Kidney capillary endothelial cell (primary cell): ENCODE measurements at places on chromosomes 3 and 15.
A peak's percentile ranks its signal among the peaks of the same experiment; 100 is the strongest.

GRCh38 chr3:118863731-118864322 is 170.8 kb downstream of the IGSF11 start:
- DNase-seq: no peak

GRCh38 chr3:97793420-97794019 is 28.3 kb upstream of the CRYBG3 start:
- DNase-seq: peak; percentile 52

GRCh38 chr3:27127879-27128278 is 241.3 kb downstream of the NEK10 start:
- DNase-seq: no peak

DNA sequence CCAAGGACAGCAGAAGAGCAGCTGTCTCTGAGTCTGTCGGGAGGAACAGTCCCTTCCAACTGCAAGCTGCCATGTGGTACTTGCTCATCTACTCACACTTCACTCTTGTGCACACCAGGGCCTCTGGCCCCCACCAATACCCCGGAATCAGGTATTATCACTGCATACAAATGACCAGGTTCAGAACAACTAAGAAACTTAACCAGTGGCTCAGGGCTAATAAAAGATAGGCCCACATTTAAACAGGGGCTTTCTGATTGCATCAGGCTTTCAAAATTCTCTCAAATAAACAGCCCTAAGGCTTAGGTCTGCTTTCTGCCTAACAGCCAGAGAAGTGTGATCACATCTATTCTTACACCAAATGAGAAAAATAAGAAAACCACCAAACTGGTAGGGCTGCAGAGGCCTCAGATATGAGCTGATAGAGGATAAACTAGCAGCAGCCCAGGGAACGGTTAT is 20.7 kb downstream of the CCDC12 start:
- DNase-seq: no peak

DNA sequence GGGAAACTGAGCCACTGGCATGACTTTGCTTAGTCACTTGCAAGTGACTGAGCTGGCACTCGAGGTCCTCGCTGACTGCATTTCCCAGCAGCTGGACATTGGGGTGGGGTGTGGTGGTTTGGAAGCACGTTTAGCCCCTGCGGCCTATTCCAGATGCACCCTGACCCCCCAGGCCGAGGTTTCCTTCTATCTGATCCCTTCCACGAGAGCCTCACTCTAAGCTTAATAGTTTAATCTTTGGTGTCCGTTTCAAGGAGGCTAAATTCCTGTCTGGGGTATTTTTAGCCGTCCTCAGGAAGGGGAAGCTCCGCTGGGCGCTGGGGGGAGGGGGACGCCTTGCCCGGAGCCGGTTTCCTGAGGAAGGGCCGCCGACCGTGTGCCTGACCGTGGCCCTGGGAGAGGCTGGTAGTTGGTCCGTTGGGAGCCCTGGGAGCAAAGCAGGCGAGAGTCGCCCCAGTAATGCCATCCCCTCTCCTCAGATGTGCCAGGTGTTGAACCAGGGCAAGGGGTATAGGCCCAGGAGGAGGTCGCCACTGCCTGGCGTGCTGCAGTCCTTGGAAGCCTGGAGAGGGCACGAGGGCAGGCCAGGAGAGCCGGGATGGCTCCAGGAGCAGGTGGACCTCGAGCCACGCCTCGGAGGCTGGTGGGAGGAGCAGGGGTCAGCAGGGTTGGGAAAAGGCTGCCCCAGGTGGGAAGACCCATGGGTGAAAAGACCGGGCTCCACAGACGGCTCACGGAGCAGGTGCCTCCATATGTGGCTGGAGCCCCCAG is 37.2 kb downstream of the IDH2 start:
- DNase-seq: peak; percentile 82

DNA sequence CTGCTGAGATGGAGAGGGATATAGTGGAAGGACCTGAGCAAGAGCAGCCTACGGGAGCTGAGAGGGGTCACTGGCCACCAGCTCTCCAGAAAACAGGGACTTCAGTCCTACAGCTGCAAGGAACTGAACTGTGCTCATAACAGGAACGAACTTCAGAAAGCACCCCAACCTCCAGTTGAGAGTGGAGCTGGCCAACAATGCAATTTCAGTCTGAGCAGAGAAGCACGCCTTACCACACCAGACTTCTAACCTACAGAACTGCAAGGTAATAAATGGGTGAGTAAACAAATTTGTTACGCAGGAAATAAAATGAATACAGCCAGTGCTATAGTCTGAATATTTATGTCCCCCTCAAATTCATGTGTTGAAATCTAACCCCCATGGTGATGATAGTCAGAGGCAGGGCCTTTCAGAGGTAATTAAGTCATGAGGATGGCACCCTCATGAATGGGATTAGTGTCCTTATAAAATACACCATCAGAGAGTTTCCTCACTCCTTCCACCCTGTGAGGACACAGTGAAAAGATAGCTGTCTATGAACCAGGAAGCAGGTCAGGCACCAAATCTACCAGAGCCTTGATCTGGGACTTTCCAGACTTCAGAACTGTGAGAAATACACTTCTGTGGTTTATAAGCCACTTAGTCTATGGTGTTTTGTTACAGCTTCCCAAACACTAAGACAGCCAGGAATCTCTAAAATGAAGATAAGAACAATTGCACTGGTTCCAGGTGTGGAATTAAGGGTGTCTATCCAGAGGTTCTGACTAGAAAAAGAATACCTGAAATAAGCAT is 58.6 kb downstream of the SYNM start:
- DNase-seq: no peak

- DNase-seq: peak; percentile 20
Measured at GRCh38 chr3:141278196-141279076, 46.8 kb downstream of the PXYLP1 start.

- DNase-seq: no peak
Measured at GRCh38 chr3:100183608-100184125, 69.4 kb upstream of the FILIP1L start.

DNA sequence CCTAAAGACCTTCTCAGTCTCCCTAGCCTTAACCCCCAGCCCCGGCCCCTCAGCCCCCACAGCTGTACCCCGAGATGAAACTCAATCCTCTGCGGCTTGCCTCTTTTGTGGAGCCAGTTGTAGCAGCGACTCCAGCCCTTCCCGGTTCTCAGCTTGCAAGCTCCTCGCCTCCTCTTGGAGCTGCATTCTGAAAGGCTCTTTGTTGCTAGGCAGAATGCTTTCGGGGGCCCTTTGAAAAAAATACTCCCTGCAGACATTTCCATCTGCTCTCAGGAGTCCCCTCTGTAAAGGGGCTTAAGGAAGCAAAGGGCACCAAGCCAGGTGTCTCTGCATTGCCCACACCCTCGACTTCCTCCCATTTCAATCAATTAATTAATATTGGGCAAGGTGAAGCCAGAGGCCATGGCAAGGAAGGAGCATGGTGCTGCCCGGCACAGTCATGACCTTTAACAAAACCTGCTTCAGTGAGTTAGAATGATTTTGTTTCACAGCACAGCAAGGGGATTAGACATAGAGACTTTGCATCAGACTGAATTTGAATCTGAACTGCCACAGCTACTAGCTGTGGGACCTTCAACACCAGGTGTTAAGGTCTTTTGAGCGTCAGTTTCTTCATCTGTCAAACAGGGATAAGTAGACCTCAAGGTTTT is 65.5 kb downstream of the SRGAP3 start:
- DNase-seq: no peak

DNA sequence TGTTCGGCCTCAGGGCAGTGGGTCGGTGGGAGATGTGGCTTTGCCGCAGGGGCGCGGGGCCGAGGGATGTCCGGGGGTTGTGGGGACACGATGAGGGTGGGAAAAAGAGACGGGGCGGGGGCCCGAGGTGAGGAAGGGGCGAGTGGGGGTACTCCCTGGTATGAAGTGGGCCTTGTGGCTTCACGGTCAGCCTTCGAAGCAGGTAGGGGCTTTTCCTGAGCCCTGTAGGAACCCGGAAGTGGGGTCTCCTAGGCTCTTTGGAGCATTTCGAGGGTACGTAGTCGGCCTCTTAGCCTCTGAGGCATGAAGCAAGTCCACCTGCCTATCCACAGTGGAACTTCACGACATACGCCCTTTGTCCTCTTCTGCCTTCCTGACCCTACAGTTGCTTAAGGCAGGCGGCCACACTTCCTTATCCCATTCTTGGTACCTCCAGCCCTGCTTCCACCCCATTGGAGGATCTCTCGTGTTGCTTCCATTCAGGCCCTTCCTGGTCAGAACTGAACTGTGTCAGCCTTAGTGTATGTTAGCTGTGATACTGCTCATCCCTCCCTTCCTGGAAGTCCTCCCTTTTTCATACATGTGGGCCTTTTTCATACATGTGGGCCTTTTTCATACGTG is 389 bp downstream of the ARPC4 start:
- DNase-seq: peak; percentile 40

DNA sequence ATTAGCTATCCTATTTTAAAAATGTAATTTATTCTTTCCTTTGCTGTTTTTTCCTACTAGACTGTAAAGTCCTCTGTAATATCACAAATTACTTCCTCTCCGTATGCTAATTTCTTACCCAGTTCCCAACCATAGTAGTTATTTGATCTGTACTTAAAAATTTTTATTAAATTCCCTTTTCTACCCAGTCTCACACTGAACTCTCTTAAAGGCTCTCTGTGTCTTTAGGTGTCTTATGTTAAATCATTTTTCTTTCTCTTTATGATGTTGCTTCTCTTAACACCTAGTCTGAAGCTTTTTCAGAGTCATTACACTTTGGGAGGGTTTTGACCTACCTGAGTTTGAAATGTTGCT is 378.6 kb downstream of the NSUN3 start:
- no peak for DNase-seq

DNA sequence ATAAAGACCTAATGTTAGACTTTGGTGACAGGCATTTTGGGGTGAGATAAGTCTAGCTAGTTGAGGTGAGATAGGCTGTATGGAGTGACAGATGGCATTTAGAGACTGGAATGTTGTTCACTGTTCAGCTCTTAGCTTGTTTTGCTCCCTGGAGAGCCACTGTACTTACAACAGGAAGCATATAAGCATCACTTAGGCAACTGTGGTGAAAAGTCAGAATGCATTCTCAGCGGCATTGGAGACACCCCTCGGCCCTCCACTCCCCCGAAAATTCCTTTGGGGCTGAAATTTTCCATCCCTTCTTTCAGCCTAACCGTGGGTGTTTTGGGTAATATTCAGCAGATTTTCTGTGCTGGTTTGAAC is 73.4 kb downstream of the SLCO3A1 start:
- DNase-seq: no peak

DNA sequence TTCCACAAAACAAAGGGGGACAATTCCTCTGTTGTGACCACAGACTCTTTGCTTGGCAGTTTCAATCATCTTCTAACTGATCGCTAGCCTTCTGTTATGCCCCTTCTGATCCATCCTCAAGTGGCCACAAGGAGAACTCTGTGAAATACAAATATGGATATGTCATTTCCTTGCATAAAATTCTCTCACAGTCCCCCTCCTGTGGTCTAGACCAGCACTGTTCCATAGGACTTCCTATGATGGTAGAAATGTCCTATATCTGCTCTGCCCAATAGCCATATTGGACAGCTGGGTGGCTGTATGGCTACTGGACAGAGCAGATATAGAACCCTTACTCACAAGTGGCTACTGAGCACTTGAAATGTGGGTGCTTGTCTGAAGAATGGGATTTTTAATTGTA is 25.9 kb upstream of the SNRK start:
- peak; percentile 28 for DNase-seq

GRCh38 chr3:63864008-63864964 is 619 bp downstream of the ATXN7 start:
- DNase-seq: no peak

DNA sequence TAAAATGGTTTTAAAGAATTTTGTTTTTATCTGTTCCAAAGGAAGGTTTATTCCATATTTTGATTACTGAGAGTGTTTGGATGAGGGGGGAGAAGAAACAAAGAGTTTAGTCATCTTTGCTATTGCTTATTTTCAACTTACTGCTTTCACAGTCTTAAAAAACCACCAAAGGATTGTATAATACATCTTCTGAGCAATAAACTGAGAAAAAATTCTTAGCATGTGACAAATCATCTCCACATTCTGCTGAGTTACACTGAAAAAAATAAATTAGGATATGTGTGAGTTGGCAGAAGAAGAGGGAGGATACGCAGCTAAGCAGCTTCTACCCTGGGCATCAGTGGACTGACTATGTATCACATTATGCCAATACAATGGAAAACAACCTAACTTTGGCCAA is 23.2 kb upstream of the ACTC1 start:
- no peak for DNase-seq

DNA sequence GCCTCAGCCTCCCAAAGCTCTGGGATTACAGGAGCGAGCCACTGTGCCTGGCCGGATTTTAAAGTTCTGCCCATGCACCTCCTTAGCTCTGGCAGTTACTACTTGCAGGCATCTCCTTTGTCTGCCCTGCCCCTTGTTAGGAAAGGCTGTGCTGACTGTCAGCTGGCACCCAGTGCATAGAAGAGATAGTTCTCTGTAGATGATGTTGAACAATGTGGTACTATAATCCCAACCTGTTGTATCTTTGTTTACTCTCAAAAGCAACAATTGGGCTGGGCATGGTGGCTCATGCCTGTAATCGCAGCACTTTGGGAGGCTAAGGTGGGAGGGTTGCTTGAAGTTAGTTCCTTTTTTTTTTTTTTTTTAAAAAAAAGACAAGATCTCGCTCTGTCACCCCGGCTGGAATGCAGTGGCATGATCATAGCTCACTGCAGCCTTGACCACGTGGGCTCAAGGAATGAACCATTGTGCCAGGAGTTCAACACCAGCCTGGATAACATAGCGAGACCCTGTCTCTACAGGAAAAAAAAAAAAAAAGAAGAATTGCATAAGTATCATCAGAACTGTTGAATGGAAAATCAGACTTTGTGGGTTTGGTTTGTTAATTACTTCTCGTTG is 30.6 kb downstream of the FLNB start:
- DNase-seq: no peak

GRCh38 chr3:193640728-193641439 is 47.9 kb downstream of the OPA1 start:
- no peak for DNase-seq

DNA sequence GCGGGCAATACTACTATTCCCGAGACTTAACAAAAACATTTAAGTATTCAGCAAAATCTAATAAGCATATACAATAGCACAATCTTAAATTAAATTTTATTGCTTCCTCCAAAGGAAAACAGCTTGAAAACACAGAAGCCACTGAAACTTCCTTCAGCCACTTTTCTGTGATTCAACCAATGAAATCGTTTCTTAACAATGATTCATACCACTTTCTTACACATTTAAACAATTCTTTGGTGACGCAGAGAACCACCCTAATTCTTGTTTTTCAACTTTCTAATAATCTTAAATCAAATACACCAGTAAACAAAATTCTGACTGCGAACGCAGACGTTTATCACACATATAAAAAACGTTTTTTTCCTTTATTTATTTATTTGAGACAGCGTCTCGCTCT is 4.1 kb downstream of the TJP1 start:
- no peak for DNase-seq

DNA sequence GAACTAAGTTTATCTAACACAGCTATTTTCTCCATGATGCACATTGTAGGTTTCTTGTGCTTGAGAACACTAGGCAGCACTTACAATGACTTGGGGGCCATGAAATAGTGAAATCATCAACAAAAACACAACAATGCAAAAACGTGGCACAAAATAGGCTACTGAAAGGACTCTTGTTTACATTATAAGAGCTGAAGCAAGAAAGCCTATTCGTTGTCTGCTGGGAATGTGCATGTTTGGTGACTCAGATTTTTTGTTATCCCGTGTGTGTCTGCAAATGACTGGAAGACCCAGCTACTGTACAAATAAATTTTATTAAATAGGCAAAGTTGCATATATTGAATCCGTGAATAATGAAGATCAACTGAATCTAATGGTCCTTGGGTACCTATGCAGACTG is 85.0 kb downstream of the TCF12 start:
- DNase-seq: no peak
